Stimulated activated CD4-positive, alpha-beta T cell treated with anti-CD3 and anti-CD28 coated beads, TNF-alpha, amount 100 ng/mL, for 48 hours (primary cell): ENCODE measurements at places on chromosomes 4 and X.

DNA sequence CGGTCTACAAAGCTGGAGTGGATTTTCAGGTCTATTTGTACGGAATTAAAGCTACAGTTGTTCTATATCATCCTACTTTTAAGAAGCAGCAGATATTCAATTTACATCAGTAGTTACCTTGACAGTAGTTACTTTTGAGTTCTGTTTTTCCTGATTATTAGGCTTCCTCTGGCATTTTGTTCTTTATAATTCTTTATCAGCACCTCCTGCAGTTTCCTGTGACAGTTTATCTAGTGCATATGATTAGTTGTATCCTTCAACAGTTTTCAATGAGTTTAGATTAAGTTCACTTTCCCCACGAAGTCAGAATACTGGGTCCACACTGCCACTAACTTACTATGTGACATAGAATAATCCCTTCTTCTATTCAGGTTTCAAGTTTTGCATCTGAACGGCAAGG lies 71.7 kb downstream of the IDS start:
- no peak for DNase-seq

DNA sequence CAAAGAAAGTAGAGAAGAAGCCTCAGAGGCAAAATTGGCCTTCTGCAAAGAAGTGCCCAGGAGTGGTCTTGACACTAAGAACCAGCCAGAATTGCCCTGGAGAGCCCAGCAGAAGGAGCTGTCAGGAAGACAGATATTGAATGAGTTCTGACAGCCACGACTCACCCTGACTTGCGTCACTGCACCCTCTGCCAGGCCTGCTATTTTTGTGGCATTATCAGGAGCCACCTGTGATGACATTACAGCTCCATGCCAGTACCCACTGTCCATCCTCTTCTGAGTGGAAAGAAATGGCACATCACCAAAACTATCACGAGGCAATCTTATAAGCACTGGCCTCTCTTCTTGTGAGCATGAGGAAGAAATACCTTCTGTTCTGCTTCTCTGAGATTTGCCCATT lies 67.7 kb downstream of the SMIM20 start:
- DNase-seq, result no peak

DNA sequence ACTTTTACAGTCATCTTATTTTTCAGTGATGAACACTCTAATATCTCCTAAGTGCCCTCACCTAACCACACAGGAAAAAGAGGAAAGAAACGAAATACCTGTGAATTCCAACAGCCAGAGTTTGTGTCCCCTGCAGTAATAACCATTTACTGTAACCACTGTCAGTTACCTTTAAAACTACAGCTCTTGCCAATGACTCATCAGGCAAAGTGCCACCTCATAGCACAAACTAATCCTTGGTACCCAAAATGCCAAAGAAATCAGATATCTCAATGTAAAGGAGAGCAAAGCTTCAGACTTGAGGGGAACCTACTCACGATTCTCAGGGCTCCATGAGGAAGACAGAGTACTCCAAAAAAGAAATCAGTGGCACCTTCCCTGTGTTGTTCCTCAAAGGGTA lies 146.5 kb downstream of the NDST3 start:
- no peak for DNase-seq

GRCh38 chr4:104472766-104473165 lies 21.9 kb downstream of the CXXC4 start:
- no peak for DNase-seq

- DNase-seq, result no peak
These were observed 73.6 kb downstream of the SNX25 start for GRCh38 chr4:185282968-185283367.

GRCh38 chrX:134692990-134693389 lies 34.7 kb upstream of the PLAC1 start:
- DNase-seq, result no peak

- no peak for DNase-seq
These were observed 1049.7 kb downstream of the FAT4 start for GRCh38 chr4:126364311-126364911.
